ENCODE measurements at places on chromosomes 12 and 14.

DNA sequence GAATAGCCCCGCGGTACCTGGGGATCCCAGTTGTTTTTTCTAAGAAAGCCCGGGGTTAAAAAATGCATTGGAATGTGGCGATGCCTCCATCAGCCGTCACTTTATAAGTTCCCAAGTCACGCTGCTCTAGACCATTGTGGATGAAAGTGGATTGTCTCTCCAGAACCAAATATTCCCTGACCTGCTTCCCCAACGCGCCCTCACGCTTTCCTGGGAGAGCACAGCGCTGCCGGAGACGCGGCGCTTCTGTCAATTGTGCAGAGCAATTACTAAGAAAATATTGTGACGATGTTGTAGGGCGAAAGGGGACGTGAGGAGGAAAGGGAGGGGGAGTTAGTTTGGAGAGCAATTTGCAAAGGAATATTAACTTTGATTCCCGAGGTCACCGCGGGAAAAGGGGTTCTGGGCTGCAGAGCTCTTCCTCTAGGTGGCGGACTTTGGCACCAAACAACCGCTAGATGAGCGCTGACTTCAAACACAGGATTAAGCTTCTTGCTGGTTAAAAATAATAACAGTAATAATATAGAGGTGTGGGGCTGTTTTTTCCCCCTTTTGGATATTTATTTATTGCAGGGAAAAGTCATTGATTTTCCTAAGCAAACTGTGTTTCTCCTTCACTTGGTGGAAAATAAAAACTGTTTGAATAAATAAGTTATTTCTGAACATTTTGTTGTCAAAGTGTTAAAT, 9.6 kb upstream of the FOXG1 start:
- DNase-seq, result peak; percentile 12

- DNase-seq, result no peak
These were observed 2.2 kb downstream of the ZFP36L1 start for GRCh38 chr14:68790644-68791077.

- no peak for DNase-seq
These were observed 128.3 kb upstream of the FGD4 start for GRCh38 chr12:32270818-32271710.

GRCh38 chr14:94946244-94946643, 176.3 kb upstream of the GSC start:
- DNase-seq, result no peak

GRCh38 chr14:57390806-57391516, 575 bp downstream of the NAA30 start:
- DNase-seq, result peak; percentile 79

GRCh38 chr12:6424008-6424347, 20.8 kb upstream of the CD27 start:
- DNase-seq, result no peak

- no peak for DNase-seq
These were observed 8.7 kb downstream of the DACT1 start for GRCh38 chr14:58646479-58646878.

- peak; percentile 10 for DNase-seq
These were observed 63.6 kb downstream of the DAAM1 start for GRCh38 chr14:59251811-59252771.

DNA sequence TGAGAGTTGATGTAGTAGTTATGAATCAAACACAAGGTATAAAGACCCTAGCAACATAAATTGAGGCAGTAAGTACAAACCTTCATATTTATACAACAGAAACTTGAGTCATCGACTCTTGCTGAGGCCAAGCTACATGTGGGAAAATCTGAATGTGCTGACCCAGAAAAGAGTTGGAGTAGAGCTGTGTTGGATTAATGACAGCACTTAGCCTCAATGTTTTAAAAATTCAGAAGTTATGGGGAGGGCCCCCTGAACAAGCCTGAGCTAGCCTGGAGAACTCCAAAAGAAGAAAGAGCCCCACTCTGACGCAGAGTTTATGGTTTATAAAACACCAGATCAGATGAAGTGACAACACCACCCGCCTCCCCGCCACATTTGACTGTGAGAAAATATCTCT, 100.0 kb downstream of the DUSP6 start:
- no peak for DNase-seq
